ENCODE measurements at places on chromosomes 2 and 18.

- no peak for DNase-seq
Observed at GRCh38 chr2:122682356-122682755, 926.9 kb downstream of the TSN start.

DNA sequence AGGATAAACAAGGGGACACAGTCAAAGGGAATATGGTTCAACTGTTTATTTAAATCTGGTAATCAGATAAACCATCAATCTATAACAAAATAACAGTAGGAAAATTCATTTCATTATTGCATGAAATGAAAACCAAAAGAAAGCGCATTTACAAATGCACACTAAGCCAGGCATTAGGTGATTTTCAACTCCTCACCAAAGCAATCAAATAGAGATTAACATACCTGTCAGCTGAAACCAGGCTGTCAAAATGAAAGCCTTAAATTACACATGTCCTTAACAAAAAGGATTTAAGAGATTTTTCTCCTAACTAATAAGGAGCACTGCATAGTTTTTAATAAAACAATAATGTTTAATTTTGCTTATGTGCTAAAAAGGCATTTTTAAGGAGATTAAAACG, 23.0 kb downstream of the STK39 start:
- no peak for DNase-seq

GRCh38 chr18:46909497-46909896, 7.8 kb downstream of the PIAS2 start:
- DNase-seq = no peak

GRCh38 chr2:107376909-107377308, 449.8 kb upstream of the RGPD4 start:
- DNase-seq = no peak

- no peak for DNase-seq
Observed at GRCh38 chr2:128776461-128777195, 458.0 kb upstream of the HS6ST1 start.

- no peak for DNase-seq
Observed at GRCh38 chr18:12278215-12278671, 24.1 kb downstream of the CIDEA start.

Measured in activated T-helper 1 cell treated with anti-CD3 and anti-CD28 coated beads, Interleukin-2, amount 50 U/mL, for 16 hours (primary cell).